ENCODE measurements at places on chromosomes 4 and X.

- no peak for DNase-seq
Observed at GRCh38 chr4:103499094-103499493, 220.7 kb downstream of the TACR3 start.

GRCh38 chr4:24795666-24796381 lies 451 bp downstream of the SOD3 start:
- no peak for DNase-seq

- no peak for DNase-seq
Observed at GRCh38 chr4:3384771-3385710, 56.7 kb upstream of the HGFAC start.

GRCh38 chr4:89268679-89269078 lies 38.9 kb downstream of the GPRIN3 start:
- no peak for DNase-seq
